Fibroblast of skin of scalp (primary cell): ENCODE measurements at places on chromosomes 2 and 18.

DNA sequence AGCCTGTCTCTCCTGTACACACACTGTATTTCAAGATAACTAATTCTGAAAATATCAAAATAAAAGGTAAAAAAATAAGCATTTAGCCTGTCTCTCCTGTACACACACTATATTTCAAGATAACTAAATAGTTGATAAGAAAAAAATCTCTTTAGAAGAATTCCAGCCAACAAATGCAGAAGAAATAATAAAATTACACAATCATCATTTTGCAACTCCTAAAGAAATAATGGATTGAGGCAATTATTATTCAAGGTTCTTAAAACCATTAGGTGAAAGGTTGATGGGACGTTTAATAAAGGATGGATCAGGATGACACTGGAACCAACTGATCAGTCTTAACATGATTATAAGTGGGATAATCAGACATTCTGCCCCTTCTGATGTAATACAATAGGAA, 148.0 kb upstream of the FN1 start:
- DNase-seq, result no peak

GRCh38 chr2:105567996-105568494, 169.2 kb upstream of the FHL2 start:
- peak; percentile 27 for DNase-seq

GRCh38 chr2:86488561-86489250, 47.5 kb downstream of the KDM3A start:
- no peak for DNase-seq

DNA sequence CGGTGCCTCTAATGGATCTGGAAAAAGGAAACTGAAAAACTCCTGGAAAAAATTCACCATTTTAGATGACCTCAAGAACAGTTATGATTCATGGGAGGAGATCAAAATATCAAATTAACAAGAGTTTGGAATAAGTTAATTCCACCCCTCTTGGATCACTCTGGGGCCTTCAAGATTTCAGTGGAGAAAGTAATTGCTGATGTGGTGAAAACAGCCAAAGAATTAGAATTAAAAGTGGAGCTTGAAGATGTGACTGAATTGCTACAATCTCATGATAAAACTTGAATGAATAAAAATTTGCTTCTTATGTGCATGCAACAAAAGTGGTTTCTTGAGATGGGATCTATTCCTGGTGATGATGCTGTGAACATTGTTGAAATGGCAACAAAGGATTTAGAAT, 974.4 kb upstream of the GYPC start:
- DNase-seq, result no peak

GRCh38 chr2:226671141-226671676, 128.4 kb downstream of the IRS1 start:
- DNase-seq, result no peak

GRCh38 chr18:58721566-58722239, 50.4 kb downstream of the MALT1 start:
- DNase-seq, result peak; percentile 65

- no peak for DNase-seq
Measured at GRCh38 chr2:67883316-67884087, 179.3 kb downstream of the C1D start.

- DNase-seq, result no peak
Measured at GRCh38 chr2:16386431-16386830, 279.2 kb downstream of the CYRIA start.

DNA sequence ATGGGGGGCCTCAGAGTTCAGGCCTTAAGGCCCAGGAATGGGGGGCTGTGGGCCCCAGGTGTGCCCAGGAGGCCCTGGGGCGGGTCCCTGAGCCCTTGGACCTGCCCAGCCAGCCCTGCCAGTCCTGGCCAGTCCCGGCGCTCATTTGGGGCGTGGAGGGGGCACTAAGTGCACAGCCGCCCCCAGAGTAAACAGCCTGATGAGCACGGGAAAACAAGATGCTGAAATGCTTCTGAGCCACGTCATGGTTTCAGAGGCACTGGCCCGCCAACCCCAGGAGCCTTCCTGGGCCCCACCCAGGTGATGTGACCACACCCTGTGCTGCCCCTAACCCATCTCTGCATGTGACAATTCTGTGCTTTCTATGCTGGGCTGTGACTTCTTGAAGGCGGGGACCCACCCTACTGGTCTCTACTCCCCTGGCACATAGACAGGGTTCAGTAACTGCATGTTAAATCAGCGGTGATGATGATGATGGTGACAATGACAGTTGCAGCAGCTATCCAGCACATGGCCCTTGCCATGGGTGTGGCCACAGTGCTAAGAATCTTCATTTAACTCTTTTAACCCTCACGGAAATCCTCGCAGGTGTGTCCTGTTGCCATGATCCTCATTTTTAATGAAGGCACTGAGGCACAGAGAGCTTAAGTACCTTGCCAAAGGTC, 28.1 kb upstream of the ASPRV1 start:
- DNase-seq, result no peak

DNA sequence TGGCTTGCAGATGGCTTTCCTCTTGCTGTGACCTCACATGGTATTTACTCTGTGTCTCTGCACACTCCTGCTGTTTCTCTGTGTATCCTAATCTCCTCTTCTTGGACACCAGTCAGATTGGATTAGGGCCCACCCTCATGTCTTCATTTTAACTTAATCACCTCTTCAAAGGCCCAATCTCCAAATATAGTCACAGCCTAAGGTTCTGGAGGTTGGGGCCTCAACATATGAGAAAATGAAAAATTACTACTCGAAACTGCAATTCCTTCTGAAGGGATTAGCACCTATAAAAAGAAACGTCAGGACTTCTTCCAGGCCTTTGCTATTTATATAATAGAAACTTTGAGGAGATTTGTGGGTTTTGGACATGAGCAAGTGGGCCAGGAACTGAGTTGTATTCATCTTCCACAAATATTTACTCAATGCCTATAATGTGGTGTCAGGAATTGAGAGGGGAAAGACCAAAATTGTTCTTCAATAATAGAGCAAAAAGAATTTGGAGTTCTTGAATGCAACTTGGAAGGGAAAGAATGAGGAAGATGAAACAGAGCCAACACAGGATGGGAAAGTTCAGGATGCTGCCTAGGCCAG, 270.0 kb upstream of the FN1 start:
- DNase-seq, result peak; percentile 73

- DNase-seq, result peak; percentile 70
Measured at GRCh38 chr2:237704501-237705434, 77.4 kb downstream of the LRRFIP1 start.

DNA sequence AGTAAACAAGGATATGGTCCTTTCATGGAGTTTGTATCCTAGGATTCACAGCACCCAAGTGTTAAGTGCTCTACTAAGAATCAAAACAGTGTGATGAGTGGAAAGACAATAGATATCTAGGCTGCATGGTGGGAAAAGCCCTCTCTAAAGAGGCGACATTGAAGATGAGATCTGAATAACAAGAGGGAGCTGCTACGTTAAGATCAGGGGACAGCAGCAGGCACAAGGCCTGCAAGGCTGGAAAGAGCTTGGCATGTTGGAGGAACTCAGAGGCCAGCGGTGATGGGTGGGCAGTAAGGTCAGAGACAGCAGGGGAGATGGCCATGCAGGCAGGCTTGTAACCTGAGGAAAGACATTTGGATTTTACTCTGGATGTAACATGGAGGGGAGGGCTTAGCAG, 177.5 kb downstream of the GFPT1 start:
- no peak for DNase-seq

GRCh38 chr2:176851889-176852483, 360.6 kb upstream of the HNRNPA3 start:
- DNase-seq, result no peak

GRCh38 chr2:73069855-73070642, 1.5 kb downstream of the SFXN5 start:
- DNase-seq, result no peak

GRCh38 chr2:42172566-42172965, 3.4 kb downstream of the EML4 start:
- DNase-seq, result no peak

DNA sequence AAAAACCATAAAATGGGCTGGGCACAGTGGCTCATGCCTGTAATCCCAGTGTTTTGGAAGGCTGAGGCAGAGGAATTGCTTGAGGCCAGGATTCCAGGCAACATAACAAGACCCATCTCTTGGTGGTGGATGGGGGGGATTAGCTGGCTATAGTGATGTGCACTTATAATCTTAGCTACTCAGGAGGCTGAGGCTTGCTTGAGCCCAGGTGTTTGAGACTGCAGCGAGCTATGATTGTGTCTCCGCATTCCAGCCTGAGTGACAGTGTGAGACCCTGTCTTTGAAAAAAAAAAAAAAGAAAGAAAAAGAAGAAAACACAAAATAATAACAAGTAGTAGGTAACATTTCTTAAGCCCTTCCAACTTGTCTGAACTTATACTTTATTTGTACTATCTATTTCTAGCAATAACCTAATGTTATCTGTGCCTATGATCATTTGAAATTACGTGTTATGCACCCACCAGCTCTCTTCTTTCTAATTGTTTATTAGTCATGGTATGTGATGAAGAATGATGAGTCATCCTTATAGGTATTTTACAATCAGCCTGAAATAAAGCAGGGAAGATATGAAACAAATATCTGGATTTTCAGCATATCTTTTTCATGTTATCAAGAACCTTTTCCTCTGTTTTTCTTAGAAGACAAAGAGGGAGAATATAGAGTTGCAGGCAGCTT, 129.3 kb upstream of the UNC80 start:
- peak; percentile 2 for DNase-seq

DNA sequence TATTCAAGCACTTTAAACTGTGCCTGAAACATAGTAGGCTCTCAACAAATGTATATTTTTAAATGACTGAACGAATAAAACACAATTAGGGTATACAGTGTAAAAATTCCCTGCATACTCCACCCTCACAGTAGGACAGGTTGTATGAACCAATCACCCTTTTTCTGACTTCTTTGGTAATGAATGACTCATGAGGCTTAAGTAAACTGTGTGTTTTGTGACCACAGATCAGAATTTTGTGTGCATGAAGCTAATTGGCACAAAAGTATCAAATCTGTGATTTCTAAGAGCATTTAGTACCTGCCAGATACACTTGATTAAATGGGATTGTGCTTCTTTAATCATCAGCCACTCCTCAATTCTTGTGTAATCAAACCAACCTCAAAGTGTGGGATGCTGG, 109.9 kb upstream of the MAP4K3 start:
- no peak for DNase-seq

- DNase-seq, result no peak
Measured at GRCh38 chr2:219001577-219002394, 8.6 kb upstream of the CRYBA2 start.

- no peak for DNase-seq
Measured at GRCh38 chr2:201040867-201041628, 30.4 kb downstream of the HYCC2 start.

- DNase-seq, result no peak
Measured at GRCh38 chr2:96923810-96924774, 54.2 kb upstream of the SEMA4C start.

- DNase-seq, result peak; percentile 80
Measured at GRCh38 chr2:67256892-67257291, 140.2 kb upstream of the ETAA1 start.

- no peak for DNase-seq
Measured at GRCh38 chr2:65097844-65098243, 32.1 kb downstream of the RAB1A start.

DNA sequence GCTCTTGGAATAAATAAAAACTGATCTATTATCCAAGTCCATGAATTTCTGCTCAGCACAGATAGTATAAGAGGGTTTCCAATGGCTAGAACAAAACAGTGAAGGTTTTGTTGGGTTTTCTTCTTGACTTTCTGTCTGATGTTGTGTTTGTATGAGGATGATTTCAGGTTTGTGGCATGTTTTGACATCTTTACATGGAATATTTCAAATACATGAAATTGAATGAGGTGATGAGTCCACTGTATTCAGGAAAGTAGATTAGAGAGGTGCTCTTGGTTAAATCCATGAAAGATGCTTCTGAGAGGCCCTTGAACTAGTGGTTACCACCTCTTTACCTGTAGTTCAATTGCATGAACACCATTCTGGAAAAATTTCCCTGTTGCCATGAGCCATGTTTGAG, 84.3 kb downstream of the RAPGEF4 start:
- no peak for DNase-seq

DNA sequence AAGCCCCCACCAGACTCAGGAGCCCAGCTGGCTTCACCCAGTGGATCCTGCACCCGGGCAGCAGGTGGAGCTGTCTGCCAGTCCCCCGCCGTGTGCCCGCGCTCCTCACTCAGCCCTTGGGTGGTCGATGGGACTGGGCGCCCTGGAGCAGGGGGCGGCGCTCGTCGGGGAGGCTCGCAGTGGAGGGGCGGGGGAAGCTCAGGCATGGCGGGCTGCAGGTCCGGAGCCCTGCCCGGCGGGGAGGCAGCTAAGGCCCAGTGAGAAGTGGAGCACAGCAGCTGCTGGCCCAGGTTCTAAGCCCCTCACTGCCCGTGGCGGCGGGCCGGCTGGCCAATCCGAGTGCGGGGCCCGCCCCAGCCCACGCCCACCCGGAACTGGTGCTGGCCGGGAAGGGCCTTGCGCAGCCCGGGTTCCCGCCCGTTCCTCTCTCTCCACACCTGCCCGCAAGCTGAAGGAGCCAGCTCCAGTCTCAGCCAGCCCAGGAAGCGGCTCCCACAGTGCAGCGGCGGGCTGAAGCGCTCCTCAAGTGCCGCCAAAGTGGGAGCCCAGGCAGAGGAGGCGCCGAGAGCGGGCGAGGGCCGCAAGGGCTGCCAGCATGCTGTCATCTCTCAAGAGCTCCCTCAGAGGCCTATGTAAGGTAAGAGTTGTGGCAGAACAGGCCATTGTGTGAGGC, 1307.8 kb upstream of the TMEFF2 start:
- no peak for DNase-seq

DNA sequence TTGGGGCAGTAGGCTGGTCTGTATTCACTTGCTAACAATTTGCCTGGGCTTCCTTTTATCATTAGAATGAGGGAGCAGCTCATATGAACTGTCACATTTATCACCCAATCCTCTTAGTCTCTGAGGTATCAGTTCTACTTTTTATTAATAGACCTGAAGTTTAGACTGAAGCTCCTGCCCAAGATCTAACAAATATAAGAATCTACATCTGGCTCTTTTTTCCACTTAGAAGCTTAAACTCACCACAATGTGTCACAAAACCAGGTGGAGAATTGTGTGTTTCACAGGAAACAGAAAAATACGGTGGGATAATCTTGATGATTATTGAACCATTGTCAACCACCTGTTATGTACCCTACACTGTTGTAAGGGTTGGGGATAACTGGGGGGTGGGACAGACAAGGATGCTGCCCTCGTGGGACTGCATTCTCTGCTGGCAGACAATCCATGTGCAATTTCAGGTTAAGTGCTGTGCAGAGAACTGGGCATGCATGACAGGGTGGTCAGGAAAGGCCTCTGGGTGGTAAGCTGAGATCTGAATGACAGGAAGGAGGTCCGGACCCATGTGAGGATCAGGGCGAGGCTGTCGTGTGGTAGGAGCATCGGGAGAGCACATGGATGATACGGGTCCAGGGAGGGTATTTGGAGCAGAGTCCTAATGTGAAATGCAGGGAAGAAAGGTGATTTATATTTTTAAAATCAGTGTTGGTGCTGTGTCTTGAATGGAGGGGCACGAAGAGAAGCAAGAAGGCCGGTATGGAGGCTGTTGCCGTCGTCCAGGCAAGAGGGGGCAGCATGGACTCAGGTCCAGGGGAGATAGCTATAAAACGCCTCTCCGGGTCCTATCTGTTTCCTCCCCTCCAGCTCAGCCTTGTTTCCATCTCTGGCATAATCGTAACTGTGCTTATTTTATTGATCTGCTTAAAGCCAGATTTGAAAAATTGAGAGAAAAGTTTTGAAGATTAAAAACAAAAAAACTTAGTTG, 17.6 kb downstream of the MYL12B start:
- DNase-seq, result no peak
